NCI-H1694 treated with DMSO at 0.1 percent for 48 hours (cell line): ENCODE measurements at places on chromosomes 3 and 15.

DNA sequence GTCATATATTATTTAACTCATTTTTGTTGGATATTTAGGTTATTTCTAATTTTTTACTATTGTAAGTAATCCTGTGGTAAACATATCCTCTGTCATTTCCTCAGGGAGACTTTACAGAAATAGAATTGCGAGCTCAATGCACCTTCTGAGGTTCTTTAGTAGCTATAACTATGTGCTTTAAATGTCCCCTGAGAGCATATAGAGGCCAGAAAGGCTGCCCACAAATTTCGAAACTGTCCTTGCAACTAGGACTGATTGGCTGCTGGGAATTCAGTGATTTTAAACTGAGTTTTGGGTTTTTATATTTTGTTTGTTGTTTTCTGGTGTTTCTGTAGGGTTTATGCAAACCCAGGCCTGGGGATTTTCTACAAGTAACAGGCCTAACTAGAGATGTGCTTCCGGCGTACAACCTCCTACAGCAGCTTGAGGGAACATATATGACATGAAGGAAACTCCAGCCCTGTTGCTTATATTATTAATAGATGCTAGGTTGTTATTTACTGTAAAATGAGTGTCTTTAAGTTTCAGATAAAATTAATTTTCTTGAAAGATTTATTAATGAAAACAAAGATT, 29.1 kb upstream of the P4HTM start:
- DNase-seq = no peak

DNA sequence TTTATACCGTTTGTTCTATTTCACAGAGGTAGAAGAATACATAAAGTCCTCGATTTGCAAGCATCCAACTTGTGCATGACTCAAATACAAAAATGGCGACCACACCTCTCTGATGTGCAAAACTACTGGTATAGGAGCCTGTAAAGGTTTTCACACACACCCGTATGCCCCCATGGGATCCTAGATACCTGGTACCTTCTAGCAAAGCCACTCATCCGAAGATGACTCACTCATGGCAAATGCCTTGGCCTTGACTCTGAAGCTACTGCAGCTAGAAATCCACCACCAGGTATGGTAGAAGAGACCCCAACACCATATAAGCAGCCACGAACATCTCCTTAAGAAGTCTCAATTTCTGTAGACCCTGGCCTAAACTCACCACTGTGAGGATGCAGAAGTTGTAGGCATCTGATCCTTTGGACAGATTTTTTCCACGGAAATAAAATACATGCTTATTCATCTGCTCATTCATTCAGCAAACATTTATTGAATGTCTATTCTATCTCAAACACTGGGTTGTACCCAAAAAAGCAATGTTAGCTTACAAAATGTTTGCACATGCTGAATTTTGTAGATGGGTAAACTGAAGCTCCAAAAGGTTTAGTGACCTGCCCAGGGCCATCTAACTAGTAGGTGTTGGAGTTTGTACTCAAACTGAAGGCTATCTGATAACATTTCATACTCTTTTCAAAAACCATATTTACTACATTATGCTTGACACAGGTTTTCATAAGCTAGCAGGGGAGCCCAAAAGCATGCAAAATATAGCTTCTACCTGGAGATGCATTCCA, 158.8 kb downstream of the RORA start:
- DNase-seq = no peak

DNA sequence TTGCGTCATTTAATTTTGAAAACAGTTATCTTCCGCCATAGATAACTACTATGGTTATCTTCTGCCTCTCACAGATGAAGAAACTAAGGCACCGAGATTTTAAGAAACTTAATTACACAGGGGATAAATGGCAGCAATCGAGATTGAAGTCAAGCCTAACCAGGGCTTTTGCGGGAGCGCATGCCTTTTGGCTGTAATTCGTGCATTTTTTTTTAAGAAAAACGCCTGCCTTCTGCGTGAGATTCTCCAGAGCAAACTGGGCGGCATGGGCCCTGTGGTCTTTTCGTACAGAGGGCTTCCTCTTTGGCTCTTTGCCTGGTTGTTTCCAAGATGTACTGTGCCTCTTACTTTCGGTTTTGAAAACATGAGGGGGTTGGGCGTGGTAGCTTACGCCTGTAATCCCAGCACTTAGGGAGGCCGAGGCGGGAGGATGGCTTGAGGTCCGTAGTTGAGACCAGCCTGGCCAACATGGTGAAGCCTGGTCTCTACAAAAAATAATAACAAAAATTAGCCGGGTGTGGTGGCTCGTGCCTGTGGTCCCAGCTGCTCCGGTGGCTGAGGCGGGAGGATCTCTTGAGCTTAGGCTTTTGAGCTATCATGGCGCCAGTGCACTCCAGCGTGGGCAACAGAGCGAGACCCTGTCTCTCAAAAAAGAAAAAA, 1.2 kb downstream of the B2M start:
- peak; percentile 12 for DNase-seq

DNA sequence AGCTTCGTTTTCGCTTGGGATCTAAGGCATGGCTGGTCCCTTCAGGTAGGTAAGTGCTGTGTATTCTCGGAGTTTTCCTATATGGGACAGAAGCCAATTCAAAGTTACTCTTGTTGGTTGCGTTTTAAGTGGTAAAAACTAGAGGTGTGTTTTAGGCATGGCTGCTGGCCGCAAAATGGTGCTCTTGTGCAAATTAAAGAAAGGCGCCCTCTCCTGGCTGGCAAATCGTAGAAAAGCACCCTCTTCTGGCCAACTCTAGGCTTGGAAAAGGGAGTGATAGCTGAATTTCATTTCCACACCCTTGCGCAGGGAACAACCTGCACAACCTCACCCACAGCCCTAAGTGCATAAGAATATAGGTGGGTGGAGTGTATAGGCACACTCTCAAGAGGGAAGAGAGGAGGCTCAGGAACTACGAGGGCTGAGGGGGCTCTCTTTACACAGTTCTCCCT, 23.5 kb downstream of the DRD3 start:
- DNase-seq = peak; percentile 25

DNA sequence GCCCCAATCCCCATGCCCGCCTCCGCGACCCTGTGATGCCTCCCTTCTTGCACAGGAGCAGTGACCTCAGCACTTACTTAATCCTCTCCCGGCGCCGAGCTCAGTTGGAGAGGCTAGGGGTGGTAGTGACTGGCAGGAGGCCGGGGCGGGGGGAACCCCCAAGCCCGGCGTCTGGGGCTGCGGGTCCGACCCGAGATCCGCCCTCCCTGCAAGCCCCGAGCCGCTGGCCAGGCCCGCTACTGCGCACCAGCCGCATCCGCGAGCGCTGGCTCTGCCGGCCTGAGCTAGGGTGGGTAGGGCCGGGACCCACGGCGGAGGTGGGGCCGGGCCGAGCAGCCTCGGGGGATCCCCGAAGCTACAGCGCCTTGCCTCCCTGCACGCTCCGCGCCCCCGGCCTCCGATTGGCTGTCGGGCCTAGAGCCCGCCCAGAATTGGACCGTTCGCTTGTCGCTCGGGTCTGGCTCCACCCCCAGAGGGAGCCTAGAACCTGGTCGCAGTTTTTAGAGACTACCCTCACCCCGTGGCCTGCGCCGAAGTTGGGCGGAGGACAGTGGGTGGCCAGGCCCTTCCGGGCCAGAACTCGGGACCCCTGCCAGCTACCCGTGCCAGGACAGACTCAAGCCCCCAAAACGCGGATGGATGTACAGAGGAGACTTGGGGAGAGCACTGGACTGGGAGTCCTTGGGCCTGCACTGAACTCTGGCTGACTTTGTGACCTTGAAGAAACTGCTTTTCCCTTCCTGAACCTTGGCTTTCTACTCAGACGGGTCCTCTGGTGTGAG, at the start of gene C3orf18:
Gene C3orf18, minus strand, starts transcription at position 362 of the 782 bp plus-strand sequence. CDS start 2,048 bp downstream, outside the sequence.
- no peak for DNase-seq

DNA sequence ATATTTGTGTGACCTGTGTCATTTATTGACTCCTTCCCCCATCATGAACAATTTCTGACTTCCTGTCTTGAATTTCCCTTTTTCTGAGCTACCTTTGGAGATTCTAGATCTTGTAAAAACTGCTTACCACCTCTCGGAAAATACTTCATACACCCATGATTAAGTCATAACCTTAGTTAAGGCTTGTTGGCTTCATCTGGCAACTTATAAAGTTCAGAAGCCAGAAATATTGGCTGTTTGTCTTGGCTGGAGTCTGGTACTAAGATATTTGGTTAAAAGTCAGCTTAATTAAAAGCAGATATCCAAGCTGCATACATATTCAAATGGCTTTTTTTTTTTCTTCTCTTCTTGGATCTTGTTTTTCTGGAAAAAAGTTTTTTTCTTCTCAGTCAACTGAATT, 37.3 kb upstream of the B3GALNT1 start:
- no peak for DNase-seq

- no peak for DNase-seq
Measured at GRCh38 chr15:95843241-95843910, 487.1 kb upstream of the NR2F2 start.

DNA sequence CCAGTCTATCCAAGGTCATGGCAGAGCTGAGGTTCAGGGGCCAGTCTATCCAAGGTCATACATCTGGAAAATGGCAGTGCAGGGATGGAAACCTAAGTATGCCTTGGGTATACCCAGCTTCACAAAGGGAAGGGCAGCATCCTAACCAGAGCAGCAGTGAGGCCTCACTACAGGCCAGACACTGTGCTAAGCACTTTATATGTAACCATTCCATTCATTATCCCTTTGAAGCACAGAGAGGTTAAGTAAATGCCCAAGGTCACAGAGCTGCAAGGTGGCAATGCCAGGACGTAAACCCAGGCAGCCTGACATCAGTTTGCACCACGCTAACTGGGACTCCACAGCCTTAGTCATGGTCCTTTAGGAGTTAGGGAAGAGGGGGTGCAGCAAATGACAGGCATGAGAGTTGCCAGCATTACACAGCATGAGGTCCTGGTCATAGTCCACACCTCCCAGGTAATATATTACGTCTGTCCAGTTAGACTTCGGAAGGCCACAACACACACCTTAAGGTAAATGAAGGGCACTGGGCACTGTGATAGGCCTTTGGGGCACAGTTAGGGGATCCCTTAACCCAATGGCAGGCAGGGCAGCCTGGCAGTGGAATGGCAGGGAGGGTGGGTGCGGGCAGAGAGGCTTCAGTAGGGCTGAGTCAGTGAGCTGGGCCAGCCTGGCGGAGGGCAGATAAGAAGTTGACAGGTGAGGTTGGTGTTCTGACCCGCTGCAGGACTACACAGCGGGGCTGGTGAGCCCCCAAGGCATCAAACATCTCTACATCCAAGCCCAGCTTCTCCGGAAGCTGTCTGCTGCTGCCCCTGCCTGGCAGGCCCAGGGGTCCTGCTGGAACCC, 21.1 kb upstream of the CORO2B start:
- DNase-seq = no peak

- no peak for DNase-seq
Measured at GRCh38 chr15:98937413-98938104, 70.0 kb downstream of the PGPEP1L start.

- peak; percentile 38 for DNase-seq
Measured at GRCh38 chr3:192864941-192865340, 52.7 kb downstream of the MB21D2 start.

DNA sequence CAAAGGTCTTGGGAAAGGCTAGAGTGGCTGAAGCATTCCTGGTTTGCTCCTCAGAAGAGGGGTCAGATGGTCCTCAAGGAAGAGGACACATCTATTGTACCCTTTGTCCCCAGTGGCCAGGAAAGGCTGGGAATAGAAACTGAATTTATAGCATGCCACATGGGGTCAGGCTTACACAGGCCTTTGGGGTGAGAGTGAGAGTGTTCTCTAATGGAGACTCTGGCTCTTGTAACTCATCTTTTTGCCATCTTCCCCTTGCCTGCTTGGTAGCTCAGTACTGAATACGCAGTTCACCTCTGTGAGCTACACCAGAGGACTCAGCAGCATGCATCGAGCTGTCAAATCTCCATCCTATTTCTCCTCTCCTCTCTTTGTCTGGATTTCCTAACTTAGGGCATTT, 87.5 kb downstream of the ATP2B2 start:
- no peak for DNase-seq

- no peak for DNase-seq
Measured at GRCh38 chr15:76837474-76837873, 67.7 kb downstream of the SCAPER start.

DNA sequence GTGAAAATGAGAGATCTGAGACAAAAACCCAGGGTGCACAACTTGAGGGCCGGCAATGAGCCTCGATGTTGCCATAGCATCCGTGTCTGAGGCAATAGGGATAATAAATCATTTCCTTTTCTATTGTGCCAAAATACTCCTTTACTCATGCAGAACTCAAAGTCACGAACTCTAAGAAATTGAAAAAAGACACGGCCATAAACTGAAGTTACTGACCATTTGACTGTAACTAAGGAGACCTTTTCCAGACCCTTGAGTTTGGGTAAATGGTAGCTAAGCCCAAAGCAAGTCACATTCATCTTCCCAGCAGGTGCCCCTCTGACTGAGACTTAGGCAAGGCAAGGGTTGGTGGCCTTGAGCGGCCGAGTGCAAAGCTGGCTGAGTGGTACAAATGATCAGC, 141.2 kb upstream of the SLCO3A1 start:
- no peak for DNase-seq

GRCh38 chr3:172711454-172711795, 558 bp upstream of the NCEH1 start:
- DNase-seq = no peak

DNA sequence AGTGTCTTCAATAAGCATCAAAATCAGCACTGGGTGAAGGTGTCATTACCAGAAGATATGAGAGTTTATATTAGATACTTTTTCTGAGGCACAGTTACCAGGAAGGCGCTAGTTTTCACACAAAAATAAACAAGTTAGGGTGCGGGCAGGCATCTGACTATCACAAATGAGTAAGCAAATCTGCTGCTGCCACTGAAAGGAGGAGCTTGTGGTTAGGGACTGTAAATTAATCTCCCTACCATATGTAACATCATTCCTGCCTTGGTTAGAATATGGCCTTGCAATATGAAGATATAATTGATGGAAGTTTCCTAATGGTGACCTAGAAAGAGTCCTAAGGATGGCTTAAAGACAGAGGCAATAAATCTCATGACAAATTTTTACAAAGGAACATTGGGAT, 19.5 kb upstream of the EID1 start:
- DNase-seq = peak; percentile 46

- no peak for DNase-seq
Measured at GRCh38 chr3:38151667-38152265, 13.3 kb downstream of the MYD88 start.

DNA sequence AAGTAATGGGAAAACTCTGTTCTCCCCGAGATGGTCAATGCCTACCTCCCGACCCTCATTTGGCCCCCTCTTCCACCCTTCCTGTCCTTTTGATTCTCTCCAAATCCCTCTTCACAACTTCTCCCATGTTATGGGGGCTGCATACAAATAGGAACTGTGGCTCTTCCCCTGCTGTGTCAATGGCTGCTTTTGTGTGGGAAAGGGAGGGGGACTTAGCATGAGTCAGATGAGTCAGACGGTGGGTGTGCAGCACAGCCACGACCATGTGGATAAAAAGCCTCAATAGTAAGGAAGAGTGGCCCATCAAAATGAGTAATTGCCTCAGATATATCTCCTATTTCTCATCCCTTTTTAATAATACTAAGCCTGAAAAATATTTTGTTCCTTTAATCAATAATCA, 31.9 kb downstream of the SPATA16 start:
- DNase-seq = no peak
